ENCODE measurements at places on chromosomes 13 and 19.

- no peak for DNase-seq
Observed at GRCh38 chr19:34512254-34512822, 30.8 kb downstream of the WTIP start.

DNA sequence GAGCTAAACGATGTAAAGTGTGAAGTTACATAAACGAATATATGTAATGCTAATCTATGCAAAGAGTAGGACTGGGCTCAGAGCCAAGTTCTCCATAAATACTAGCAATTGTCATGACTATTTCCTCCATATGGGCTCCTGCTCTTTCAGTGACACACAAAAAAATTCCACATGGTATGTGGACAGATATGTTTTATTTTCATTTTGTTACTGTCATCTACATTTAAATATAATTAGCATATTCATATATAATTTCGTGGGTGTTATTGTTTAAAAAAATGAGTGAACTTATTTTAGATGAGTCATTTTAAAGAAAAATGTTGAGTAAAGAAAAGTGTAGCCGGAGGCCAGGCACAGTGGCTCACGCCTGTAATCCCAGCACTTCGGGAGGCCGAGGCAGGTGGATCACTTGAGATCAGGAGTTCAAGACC lies 5.0 kb upstream of the IGSF23 start:
- no peak for DNase-seq

DNA sequence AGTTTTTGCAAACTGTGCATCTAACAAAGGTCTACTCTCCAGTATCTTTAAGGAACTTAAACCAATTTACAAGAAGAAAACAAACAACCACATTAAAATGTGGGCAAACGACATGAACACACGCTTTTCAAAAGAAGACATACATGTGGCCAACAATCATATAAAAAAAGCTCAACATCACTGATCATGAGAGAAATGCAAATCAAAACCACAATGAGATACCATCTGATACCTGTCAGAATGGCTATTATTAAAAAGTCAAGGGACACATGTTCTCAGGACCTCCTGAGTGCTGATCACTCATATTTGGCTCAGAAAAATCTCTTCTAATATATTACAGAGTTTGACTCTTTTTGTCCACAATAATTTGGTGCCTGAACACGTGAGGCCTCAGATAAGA lies 14.2 kb upstream of the LILRB1 start:
- no peak for DNase-seq

DNA sequence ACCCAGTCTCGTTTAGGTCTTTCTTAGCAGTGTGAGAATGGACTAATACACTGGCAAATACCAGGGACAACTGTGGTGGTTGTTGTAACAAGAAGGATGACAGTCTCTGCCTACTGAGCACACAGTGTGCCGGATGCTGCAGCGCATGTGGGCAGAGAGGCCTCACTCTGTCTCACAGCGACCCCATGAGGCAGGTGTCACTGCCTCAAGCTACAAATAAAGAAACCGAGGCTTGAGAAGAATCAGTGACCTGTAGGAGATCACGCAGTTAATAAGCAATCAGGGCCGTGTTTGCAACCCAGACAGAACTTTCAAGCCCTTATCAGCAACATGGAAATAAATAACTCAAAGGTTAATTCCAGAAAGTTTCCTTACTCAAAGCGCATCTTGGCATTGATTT lies 40.5 kb upstream of the GAS6 start:
- peak; percentile 19 for DNase-seq

DNA sequence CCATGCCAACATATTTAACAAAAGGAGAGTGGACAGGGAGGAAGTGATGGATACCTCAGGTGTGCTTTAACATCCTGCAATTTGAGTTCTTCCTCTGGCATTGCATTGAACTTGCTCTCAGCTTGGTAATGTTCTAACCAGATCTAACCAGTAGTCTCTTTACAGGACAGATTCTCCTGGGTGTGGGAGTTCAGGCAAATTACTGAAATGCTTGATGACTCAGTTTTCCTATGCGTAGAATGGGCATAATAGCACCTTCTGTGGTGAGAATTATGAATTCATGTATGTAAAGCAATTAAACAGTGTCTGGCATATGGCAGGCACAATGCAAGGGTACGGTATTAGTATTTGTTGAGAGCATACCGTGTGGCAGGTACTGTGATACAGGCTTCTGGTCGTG lies 3.6 kb downstream of the AKAP11 start:
- no peak for DNase-seq

DNA sequence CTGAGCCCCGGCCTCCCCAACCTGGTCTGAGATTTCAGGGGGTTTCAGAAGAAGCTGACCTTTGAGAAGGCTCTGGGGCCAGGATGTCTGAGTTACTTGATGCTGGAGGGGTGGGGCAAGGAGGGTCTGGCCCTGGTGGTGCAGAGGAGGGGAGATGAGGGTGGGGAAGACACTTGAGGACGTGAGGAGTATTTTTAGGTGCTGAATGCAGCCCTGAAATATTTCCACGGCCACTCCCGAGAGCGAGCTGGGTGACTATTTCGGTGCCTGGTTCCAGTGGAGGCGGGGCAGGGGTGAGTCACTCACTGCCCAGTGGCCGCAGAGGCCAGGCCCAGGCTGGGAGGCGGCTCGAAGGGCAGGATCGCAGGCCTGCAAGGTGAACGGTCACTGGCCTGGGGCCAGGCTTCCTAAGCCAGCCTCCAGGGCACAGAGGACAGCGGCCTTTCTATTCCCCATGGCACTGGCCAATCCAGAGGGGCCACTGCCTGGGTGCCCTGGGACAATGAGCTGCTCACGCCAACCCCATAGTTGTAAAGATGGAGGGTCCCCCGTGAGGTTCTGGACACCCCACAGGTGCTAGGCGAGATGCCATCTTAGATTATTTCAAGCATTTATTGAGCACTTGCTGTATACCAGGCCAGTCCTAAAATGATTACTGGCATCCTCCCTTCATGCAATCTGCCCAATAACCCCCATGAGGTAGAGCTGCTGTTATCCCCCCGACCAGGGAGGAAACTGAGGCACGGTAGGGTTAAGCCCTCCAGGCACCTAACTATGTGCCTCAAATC lies 19.7 kb upstream of the JUND start:
- peak; percentile 76 for DNase-seq

GRCh38 chr13:108407495-108407894 lies 138.0 kb downstream of the TNFSF13B start:
- no peak for DNase-seq
